ENCODE measurements at places on chromosomes 12 and 14.

GRCh38 chr12:3544296-3544965 is 53.4 kb downstream of the PRMT8 start:
- no peak for DNase-seq

- DNase-seq, result no peak
Measured at GRCh38 chr14:95436354-95436753, 80.1 kb downstream of the SYNE3 start.

GRCh38 chr14:69559581-69560011 is 15.1 kb downstream of the CCDC177 start:
- DNase-seq, result no peak

GRCh38 chr14:36502558-36503508 is 17.2 kb downstream of the NKX2-1 start:
- no peak for DNase-seq

GRCh38 chr14:59061292-59061691 is 127.2 kb upstream of the DAAM1 start:
- no peak for DNase-seq

DNA sequence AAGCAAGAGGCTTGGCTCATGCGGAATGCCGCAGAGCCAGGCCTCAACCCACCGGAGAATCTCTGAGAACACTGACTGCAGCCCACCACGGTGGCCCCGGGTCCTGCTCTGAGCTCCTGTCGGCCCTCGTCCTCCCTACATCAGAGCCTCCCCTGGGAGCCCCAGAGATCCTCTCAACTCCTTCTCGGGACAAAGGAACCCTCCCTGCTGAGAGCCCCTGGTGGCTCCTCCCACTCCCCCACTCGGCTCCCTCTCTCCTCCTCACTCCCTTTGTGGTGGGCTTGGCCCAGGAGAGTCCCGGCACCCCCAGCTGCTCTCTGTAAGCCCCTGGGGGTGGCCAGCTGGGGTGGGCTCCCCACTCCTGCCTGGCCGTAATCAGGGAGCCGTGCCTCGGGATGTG is 11.1 kb upstream of the INF2 start:
- DNase-seq, result no peak

DNA sequence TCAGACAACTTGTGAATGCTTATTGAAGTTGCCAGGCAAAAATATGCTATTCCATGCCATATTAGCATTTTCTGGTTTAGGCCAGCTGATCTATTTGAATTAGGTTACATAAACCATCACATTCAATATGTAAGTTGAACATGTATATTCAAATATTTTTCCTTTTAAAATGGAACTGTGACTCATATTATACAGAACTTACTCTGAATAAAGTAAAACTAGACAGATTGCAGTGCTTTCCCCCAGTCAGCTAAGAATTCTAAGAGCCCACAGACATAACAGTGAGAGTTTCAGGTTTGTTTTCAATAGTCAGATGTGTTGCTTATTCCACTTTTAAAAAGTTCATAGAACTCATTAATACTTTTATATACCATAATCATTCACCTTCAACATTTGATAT is 119.8 kb downstream of the MGST1 start:
- DNase-seq, result no peak

- DNase-seq, result no peak
Measured at GRCh38 chr12:54987611-54988231, 3.2 kb upstream of the TESPA1 start.

GRCh38 chr12:54386403-54387113 is 2.0 kb upstream of the ZNF385A start:
- DNase-seq, result no peak

DNA sequence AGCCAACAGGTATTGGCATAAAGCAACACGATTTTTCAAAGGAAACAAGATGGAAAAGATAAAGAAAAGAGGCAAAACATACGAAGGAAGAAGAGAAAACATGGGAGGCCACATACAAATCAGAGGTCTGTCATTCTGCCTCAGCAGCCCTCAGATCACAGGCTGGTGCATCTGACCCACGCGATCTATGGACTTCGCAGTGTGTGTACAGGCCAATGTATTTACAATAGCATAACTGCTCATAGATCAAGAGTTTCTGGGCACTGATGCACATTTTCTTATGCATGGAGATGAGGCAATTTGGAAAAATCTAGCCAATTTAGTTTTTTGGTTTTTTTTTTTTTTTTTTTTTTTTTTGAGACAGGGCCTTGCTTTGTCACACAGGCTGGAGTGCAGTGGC is 245.4 kb downstream of the DUSP6 start:
- DNase-seq, result no peak

- DNase-seq, result no peak
Measured at GRCh38 chr14:90446405-90446804, 49.6 kb downstream of the CALM1 start.

- no peak for DNase-seq
Measured at GRCh38 chr12:82964446-82964845, 277.7 kb downstream of the TMTC2 start.

DNA sequence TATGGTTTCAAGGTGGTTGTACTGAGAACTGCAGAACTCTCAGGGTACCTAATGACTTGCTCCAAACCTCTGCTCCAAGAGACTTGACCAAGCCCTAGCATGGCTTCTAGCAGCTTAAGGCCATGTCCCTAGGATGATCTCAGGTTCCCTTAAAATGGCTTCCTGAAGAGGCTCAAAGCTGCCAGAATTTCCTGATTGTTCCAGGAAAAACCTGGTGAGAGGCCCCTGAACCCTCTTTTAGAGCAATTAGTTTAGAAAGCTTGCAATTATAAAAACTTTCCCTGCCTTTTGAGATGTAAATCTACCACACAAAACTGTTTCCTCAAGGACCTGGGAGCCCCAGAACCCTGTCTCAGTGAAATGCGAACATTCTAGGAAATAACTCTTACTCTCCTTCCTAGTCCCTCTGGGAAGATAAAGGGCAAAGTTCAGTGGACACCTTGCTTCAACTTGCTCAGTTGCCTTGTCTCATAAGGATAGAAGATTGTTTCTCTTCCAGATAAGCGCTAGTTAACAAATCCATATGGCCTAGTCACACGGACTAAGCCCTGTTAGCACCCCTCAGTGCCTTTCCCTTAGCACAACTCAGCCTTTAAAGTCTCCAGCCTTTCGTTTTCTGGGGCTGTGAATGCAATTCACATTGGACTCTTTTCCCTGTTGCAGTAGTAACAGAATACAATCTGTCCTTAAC is 2.5 kb downstream of the CMAS start:
- DNase-seq, result no peak

DNA sequence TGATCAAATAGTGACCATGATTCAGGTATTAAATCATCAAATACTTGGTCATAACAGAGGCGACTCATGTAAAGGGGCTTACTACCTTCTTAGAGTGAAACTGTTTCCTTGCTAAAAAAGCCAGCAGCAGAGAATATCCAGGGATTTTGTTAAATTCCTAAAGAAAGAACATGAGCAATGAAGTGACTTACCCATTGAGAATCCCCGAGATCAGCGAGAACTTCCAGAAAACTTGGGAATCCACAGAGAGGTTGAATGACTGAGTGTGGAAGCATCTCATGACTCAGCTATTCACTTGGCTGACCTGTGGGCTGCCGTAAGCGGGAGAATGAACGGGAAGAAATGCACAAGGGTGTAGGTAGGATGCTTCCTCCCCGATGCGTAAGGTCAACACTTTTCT is 85.3 kb upstream of the KCNA1 start:
- no peak for DNase-seq

GRCh38 chr12:76123259-76124212 is 39.1 kb upstream of the NAP1L1 start:
- no peak for DNase-seq

GRCh38 chr14:31930493-31931240 is 146.4 kb upstream of the ARHGAP5 start:
- no peak for DNase-seq

DNA sequence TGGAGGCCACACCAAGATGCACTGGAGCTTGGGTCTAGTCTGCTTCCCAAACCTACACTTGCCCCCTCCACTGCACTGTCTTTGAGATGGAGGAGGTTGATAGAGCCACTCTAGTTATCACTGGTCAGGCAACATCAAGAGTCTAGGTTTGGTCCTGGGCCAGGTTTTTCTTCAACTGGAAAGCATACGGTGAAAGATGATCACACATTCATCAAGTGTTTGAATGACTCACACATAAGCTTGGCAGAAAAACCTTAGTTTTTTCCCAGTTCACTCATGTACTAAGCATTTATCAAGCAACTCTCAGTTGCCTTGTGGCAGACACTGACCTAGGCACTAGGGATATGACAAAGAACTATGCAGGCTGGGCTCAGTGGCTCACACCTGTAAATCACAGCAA is 84.5 kb downstream of the PLEKHG3 start:
- no peak for DNase-seq

- no peak for DNase-seq
Measured at GRCh38 chr12:92992041-92992440, 62.9 kb upstream of the EEA1 start.

DNA sequence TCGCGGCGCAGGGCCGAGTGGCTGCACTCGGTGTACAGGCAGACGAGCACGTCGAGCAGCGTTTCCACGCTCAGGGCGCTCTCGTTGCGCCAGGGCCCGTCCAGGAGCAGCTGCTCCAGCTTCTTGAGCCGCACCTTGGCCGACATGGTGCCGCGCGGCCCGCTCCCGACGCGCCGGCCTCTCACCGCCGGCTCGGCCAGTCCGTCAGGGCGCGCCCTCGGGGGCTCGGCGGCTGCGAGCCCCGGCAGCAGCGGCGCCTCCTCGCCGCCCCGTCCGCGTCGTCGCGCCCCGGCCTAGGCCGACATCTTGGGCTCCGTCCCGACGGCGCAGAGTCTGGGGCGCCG is 349 bp downstream of the CDC42BPB start:
- no peak for DNase-seq

DNA sequence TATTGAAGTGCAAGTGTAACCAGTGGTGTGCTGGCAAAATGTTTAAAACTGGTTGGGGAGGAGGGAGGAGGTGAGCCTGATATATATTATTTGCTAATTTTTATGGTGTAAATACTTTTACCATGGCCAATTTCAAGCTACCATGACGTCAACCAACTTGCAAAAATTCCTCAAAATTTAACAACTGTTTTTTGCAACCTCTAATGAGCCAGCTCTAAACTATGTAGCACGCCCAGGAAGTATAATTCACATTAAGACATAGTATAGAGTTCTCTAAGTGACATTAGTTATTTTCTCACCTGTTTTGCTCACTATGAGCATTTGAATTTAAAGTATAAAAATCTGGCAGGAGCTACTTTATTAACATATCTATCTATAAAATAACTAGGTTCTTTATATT is 41.4 kb downstream of the ATL1 start:
- no peak for DNase-seq

GRCh38 chr14:20278414-20278813 is 27.3 kb downstream of the TTC5 start:
- DNase-seq, result no peak

- no peak for DNase-seq
Measured at GRCh38 chr12:52186118-52186840, 5.5 kb downstream of the KRT80 start.

DNA sequence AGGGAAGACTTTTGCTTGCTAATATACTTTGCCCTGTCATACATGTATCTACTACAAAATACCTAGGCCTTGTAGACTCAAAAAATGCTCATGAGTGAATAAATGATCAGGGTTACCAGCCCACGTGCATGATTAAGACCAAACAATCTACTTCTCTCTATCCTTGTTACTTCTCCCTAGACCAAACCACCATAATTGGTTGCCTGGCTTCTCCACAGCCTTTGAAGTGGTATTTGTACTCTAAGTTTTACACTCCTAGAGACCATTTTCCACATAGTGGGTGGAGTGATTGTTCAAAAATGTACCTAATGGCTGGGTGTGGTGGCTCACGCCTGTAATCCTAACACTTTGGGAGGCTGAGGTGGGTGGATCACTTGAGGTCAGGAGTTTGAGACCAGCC is 14.1 kb upstream of the RPS6KL1 start:
- DNase-seq, result no peak

DNA sequence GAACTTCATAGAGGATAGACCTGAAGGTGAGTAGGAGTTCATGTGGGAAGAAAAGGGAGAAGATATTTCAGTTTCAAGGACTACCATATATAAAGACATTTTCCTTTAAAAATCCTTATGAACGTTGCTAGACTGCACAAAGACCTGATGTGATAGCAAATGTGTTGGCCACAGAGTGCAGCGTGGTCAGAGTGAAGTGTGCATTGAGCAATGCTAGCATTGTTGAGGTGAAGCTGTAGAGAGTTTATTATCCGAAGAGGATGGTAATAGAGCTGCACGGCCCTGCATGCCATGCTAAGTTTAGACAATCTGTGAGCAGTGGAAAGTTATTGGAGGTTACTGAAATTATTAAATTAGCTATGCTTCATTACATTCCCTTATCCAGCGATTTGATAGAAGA is 413.0 kb downstream of the CCDC91 start:
- DNase-seq, result no peak

- DNase-seq, result no peak
Measured at GRCh38 chr12:99915251-99916082, 69.3 kb downstream of the ANKS1B start.

- no peak for DNase-seq
Measured at GRCh38 chr14:69753860-69754259, 13.1 kb upstream of the SRSF5 start.

GRCh38 chr12:52975204-52975603 is 26.3 kb downstream of the KRT18 start:
- DNase-seq, result no peak

GRCh38 chr12:25971654-25972041 is 13.2 kb downstream of the RASSF8 start:
- no peak for DNase-seq
